ENCODE measurements at places on chromosomes 5 and 9.

DNA sequence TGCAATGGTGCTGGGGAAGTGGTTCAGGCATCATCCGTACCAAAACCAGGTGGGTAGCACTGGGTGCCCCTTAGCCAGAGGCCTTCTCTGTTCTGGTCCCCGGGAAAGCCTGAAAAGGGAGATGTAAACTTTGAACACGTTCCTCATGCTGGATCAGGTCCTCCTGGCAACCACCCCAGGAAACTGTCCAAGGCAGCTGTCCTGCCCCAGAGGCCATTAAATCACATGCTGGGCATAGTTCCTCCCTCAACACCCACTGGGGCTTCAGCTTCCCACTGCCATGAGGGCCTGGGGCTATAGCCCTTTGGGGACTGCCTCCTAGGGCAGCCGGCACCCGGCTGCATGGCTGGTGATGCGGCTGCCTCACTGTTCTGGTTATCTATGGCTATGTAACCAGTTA is 228.9 kb upstream of the MVB12B start:
- no peak for DNase-seq

DNA sequence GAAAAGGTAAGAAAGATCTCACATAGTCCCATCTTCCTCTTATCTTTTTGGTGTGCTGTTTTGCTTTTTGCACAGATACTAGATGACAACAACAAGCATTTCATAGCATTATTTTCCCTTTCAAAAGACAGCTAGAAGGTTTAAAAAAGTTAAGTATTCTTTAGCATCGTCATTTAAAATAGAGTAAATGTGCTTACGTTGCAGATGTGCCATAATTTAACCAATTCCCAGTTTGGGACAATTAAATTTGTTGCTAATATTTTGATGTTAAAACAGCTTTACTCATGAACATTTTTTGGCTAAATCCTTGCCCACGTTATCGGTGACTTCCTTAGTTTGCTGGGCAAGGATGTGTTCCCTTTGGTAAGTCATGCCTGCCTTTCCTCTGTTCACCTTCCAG is 41.6 kb downstream of the PTTG1 start:
- DNase-seq, result no peak

DNA sequence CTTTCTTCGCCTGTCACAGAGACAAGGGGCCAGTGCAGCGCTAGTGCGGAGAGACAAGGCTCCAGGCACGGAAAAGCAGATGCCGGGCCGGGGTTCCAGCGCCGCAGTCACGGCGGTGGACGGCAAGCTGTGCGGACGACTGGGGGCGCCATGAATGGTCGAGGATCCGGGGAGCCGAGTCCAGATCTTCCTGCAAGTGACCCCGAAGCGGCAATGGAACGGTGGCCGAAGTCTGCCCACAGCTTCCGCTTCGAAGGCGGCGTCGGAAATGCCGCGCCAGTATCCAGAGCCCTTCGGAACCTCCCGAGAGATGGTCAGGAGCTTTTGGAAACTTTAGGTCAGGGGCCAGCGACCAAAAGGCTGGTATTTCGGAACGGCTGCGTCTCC is 601 bp upstream of the FAF2 start:
- DNase-seq, result no peak

- DNase-seq, result no peak
Observed at GRCh38 chr9:93406371-93406770, 45.1 kb upstream of the FAM120A start.

- DNase-seq, result no peak
Observed at GRCh38 chr5:35266276-35266675, 36.0 kb upstream of the PRLR start.

GRCh38 chr5:80755626-80756025 is 100.8 kb upstream of the DHFR start:
- no peak for DNase-seq

DNA sequence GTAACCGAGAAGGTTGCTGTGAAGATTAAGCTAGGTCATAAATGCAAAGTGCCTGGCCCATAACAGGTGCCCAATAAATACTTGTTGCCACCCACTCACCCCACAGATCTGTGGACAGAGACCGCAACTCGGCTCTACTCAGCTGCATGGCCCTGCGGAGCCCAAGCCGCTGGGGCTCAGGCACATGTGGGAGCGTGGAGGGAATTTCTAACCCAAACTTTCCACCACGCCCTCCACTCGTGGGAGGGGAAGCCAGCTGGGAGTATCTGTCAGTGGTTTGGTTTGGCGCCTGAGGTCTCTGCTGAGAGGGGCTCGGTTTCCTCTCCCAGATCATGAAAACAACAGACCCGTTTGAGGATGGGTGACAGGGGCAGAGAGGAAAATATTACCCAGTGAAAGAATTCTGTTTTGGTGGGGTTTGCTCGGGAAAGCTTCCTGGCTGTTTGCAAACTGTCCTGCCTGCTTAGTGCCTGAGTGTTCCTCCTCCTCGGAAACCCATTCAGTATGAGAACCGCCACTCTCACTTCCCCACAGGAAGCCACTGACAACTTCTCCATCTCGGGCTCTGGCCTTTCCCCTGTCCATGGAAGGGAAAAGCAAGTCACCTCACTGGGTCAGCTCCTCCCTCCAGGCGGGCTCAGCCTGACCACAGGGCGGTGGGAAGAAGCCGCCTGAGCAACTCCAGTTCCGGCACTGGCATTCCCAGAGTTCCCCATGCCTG is 60.1 kb downstream of the RGS3 start:
- DNase-seq, result no peak

DNA sequence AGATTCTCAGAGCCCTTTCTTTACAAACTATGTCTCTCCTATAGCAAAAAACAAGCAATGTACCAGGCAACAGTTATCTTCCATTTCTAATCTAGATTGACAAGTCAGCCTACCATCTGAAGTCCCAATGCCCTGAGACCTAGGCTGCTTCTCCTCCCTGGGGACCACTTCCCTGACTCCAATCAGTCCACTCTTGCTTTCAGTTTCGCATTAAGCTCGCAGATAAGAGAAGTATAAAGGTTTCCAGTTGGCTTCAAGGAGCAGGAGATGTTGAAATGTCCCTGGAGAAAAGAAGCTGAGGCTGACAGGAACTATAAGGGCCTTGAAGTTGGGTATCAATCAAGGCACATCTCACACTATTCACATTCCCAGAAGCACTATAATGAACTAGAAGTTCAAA is 32.3 kb downstream of the ERP44 start:
- peak; percentile 37 for DNase-seq

DNA sequence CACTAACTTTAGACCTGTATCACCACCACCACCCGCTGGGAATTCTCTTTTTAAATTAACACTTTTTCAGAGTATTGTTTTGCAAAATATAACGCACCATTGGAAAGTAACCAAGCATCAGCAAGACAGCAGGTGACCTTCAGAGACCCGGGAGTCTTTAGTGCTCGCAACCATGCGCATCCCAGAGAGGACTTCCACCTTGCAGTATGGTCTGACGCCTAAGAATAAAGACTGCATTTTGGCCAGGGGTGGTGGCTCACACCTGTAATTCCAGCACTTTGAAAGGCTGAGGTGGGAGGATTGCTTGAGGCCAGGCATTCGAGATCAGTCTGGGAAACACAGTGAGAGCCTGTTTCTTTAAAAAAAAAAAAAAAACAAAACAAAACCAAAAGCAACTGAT is 113.8 kb downstream of the MED27 start:
- DNase-seq, result no peak

DNA sequence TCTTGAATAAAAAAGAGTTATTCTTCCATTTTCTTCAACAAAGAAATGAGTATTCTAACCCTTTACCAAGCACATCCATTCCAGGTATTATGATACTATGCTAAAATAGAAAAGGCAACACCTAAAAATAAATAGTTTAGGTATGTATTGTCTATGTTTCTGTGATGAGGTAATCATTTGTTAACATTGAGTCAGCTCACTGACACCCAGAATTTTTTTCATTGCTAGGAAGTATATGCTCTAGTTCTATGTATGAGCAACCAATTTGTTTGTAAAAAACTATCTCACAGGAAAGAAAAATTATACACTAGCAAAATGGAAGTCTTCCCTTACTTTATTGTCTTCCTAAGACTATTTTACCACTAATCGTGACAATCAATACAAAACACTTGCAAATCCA is 615.6 kb upstream of the GRIN3A start:
- DNase-seq, result no peak

DNA sequence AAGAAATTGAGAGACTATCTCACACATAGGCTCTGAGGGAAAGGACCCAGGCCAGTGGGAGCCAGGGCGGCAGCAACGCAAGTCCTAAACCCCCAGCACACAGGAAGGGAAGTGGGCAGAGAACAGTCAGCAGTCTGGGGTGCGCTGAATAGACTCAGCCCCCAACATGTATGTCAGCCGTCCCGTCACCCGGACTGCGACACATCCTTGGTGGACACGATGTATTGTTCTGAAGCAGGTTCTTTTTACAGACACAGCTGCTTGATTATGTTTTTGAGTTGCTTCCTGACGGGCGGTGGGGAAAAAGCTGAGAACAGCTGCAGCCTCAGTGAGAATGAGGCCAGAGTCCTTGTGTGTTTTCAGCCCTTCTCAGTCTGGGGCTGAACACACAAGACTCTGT is 64.1 kb upstream of the CXCL14 start:
- DNase-seq, result no peak

DNA sequence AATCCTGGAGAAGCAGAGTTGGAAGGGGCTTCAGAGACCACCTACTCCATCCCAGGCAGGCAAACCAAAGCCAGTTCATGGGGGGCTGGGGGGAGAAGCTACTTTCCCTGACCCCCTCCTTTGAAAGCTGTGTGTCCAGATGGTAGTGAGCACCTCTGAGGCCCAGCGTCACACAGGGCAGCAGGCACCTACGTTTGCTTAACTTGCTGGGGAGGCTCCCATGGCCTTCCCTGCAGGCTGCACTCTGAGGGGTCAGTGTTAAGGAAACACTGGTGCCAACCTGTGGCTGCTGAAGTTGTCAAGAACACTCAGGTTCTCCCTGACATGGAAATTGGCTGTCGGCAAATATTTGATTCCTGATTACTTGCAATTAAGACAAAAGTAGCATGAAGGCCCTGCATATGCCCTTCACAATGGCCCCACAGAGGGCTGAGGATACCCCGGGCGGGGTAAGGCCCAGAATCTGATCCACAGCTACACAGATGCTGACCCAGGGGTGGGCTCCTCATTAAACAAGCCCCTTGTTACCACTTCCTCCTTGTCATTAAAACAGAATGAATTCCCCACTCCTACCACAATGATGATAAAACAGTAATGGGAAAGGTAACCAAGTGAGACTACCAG is 208.5 kb downstream of the FSTL4 start:
- no peak for DNase-seq

- no peak for DNase-seq
Observed at GRCh38 chr5:3994628-3995027, 399.0 kb downstream of the IRX1 start.

Data from NCI-H187 treated with DMSO at 0.1 percent for 48 hours (cell line).